ENCODE measurements at places on chromosomes 11 and 22. TPM values are rescaled to one million over a fixed set of nuclear protein-coding genes. Genes with fewer than 3 reads are reported as not detected.

Gene ART1
- not detected for total RNA-seq

Gene CEND1
- total RNA-seq = 0.53 TPM

Gene P2RY2
- total RNA-seq = 4.8 TPM

Gene EMSY
- 26.9 TPM for total RNA-seq

Gene NAALAD2
- total RNA-seq = 0.66 TPM

Gene NXPE1
- not detected for total RNA-seq

Gene FAM111A
- 98.7 TPM for total RNA-seq

Gene MPPED1
- not detected for total RNA-seq

Gene INS
- not detected for total RNA-seq

All from thoracic aorta endothelial cell (primary cell).